ENCODE measurements at places on chromosomes 3 and 15. TPM values are rescaled to one million over a fixed set of nuclear protein-coding genes. Genes with fewer than 3 reads are reported as not detected.

The PXYLP1 gene
- 12.4 TPM for total RNA-seq

The AADACL2 gene
- total RNA-seq = not detected

The LEKR1 gene
- 0.06 TPM for total RNA-seq

The AGBL1 gene
- not detected for total RNA-seq

The CLRN1 gene
- not detected for total RNA-seq

The TIGIT gene
- not detected for total RNA-seq

The DUOXA1 gene
- total RNA-seq = not detected

The RBMS3 gene
- total RNA-seq = 7.7 TPM

The ANAPC13 gene
- total RNA-seq = 80.5 TPM

The GOLGA6L1 gene
- not detected for total RNA-seq

The SLC22A14 gene
- not detected for total RNA-seq

The METTL6 gene
- total RNA-seq = 13.0 TPM
